ENCODE measurements at places on chromosomes 16 and 17.
A peak's percentile ranks its signal among the peaks of the same experiment; 100 is the strongest.

DNA sequence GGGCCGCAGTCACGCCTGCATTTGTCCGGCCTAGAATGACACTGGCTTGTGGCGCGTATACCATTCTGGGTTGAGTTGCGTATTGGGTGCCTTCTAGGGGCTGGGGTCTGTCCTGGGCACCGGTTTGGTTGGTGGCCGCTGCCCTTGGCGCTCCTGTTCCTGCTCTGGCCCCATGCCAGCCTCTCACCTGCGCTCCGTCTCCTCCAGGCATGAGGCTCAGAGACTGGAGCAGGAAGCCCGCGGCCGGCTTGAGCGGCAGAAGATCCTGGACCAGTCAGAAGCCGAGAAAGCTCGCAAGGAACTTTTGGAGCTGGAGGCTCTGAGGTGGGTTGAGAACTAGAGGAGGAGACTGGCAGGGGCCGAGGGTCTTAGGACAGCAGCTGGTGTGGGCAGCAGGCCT, 17.4 kb downstream of the CDIPT start:
- no peak for DNase-seq

DNA sequence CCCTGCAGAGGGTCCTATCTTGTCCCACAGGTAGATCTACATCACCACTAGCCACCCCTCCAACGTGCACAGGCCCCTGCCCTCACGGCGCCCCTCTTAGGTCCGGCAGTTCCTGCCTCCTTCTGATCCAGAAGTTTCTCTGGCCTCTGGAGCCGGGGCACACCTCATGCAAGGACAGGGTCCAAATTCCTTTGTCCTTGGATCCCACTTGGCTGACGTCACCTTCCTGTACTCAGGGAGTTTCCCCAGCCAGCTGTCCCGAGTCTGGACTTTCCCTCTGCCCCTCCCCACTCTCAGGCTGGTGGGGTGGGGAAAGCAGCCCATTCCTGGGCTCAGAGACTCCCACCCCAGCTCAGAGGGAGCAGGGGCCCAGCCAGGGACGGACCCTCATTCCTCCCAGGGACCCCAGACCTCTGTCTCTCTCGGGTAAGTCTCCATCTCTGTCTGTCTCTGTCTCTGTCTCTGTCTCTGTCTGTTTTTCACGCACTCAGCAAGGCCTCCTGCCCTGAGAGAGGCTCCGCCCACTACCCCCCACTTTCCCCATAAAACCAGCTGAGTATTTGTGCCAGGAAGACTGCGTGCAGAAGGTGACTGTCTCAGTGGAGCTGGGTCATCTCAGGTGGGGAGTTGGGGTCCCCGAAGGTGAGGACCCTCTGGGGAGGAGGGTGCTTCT, at the start of gene IL32:
IL32 (plus strand) TSS at position 572 of the 673 bp plus-strand sequence. CDS start 172 bp downstream, outside the sequence.
- peak; percentile 69 for DNase-seq

DNA sequence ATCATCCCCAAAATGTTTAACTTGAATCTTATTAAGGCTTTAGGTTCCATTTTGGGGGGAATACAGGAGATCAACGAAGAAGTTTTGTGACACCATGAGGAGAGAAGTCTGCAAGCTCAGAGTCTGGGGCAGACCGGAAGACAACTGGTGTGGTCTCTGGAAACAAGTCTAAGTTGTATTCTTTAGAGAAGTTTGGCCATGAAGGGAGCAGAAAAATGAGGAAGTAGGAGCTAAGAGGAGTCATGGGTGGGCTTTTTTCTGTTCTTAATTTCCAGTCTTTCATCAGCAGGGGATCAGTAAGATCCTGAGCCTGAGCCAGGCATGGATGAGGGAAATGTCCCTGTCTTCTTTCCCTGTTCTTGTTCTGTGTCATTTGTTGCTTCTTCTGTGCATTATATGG, 35.8 kb upstream of the NF1 start:
- DNase-seq = no peak

DNA sequence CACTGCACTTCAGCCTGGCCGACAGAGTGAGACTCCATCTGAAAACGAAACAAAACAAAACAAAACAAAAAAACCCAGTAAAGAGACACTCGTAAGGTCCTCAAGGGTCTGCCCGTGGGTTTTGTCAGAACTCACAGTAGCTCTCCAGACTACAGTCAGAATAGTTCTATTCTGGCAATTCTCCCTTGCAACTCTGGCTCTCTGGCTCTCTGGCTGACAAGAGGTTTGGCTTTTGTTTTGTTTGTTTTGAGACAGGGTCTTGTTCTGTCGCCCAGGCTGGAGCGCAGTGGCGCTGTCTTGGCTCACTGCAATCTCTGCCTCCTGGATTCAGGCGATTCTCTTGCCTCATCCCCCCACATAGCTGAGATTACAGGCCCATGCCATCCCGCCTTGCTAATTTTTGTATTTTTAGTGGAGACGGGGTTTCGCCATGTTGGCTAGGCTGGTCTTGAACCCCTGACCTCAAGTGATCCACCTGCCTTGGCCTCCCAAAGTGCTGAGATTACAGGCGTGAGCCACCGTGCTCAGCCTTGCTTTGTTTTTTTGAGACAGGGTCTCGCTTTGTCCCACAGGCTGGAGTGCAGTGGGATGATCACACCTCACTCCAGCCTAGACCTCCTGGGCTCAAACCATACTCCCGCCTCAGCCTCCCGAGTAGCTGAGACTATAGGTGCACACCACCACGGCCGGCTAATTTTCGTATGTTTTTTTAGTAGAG, 20.5 kb upstream of the CHP2 start:
- no peak for DNase-seq

GRCh38 chr16:67270931-67271338, 8.4 kb upstream of the PLEKHG4 start:
- no peak for DNase-seq

DNA sequence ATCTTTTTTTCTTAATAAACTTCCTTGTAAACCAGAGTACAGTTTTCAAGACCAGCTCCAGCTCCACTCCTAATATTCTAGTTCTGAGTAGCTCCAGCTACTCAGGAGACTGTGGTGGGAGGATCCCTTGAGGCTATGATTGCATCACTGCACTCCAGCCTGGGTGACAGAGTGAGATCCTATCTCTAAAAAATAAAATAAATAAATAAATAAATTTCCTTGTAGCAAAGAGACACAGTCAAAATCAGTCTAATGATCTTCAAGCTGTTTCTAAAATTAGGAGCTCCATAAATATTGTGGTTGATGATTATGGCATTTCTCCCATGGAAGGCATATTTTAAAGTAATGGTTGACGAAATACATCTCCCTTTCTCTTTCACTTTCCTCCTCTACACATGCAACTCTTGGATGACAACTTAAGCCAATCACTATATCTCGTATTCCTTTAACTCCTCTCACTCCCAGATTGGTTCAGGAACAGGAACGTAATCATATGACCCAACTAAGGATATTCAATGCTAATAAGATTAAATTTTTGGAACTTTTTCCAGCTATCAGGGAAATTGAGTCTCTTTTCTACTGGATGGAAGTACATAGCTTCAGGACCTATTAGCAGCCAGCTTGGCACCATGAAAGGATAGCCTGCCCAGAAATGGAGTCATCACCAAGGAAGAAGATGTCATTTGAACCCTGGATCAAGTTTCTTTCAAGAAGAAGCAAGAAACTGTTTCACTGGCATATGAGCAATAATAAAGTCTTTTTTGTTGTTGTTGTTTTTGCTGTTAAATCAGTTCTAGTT, 42.1 kb upstream of the TAOK1 start:
- DNase-seq = peak; percentile 44

GRCh38 chr16:87371261-87371866, 12.2 kb downstream of the FBXO31 start:
- DNase-seq = no peak

GRCh38 chr16:426906-427249, 1.4 kb downstream of the RAB11FIP3 start:
- DNase-seq = no peak

DNA sequence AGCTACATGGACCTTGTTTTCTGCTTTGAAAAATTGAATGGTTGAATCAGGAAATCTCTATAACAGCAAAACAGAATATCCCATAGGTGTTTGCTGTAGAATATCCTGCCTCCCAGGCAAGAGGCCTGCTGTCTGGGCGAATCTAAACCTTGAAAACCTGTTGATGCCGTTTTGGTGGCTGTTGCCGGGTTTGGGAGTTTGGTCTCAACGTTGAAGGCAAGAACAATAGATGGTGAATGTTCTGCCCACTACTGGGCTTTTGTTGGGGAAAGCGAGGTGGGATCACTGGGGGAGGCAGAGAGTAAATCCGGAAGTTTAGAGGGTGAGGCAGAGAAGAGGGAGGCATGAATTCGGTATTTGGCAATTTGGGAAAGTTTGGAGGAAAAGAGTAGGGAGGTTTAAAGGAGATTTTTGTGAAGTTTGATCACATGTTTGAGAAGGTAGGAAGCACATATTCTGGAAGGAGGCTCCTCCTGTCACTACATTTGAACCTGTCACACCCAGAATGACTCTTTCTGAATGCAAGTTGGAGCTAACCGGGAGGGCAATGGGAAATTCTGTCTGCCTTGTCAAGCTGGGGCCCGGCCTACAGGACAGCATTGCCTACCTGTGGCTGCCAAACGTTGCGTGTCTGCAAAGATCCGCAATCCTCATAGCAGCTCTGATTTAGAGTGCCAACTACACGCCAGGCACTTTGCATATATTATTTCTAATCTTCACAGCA, 46.5 kb downstream of the GPRC5B start:
- DNase-seq = no peak

GRCh38 chr16:55115506-55115905, 184.8 kb downstream of the IRX5 start:
- DNase-seq = no peak

DNA sequence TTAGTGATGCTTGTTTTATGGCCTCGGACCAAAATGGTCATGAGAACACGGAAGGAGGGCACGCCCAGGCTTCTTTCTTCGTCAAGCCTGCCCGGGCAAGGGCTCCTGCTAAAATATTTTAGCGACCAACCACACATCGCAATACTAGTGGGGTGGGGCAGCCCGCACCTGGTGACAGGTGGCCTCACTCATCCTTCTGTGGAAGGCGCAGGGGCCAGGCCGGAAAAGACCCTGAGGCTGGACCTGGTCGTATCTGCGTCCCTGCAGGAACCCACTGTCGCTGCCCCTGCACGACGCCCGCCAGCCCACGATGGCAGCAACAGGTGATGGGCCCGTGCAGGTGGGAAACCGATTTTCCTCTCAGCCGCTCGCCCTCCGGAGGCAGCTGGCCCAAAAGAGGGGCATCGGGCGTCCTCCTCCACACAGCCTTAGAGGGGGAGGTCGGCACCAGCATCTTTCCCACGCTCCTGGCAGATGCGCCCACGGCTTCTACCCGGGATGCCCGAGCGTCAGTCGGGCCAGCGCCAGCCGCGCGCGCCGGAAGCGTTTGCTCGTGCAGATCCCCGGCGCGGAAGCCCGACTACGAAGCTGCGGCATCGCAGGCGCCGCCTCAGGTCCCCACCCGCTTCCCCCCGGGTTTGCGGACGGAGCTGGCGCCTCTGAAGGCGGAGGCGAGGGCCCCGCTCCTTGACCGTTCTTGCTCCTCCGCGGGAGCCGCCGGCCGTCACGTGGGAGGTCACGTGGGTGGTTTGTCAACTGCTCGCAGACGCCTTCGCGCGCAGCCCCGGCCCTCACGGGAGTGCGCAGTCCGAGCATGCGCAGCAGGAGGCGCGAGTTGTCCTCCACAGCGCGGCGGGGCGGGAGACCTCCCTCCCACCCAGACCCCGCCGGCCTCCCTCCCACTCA, 22.8 kb upstream of the FOXK2 start:
- DNase-seq = peak; percentile 96

GRCh38 chr16:19718624-19718965, 524 bp downstream of the IQCK start:
- DNase-seq = no peak

GRCh38 chr16:84816023-84816422, 3.8 kb upstream of the CRISPLD2 start:
- no peak for DNase-seq

DNA sequence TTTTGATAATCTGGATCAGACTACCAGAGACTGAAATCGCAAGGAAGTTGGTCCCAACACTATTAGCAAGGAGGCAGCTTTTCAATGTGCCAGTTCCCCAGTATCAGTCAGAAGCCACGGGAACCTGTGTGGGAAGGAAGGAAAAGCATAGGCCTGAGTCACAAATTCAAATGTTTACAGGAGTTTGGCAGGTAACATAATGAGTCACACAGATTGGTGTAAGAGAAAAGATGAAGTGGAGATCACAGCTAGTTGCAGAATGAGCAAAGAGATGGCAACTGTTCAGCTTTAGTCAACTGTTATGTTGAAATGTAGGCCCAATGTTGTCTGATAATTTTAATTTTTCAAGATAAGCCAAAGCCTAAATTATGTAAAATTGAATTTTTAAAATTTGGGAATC, 28.1 kb upstream of the ITGA2B start:
- DNase-seq = peak; percentile 24

DNA sequence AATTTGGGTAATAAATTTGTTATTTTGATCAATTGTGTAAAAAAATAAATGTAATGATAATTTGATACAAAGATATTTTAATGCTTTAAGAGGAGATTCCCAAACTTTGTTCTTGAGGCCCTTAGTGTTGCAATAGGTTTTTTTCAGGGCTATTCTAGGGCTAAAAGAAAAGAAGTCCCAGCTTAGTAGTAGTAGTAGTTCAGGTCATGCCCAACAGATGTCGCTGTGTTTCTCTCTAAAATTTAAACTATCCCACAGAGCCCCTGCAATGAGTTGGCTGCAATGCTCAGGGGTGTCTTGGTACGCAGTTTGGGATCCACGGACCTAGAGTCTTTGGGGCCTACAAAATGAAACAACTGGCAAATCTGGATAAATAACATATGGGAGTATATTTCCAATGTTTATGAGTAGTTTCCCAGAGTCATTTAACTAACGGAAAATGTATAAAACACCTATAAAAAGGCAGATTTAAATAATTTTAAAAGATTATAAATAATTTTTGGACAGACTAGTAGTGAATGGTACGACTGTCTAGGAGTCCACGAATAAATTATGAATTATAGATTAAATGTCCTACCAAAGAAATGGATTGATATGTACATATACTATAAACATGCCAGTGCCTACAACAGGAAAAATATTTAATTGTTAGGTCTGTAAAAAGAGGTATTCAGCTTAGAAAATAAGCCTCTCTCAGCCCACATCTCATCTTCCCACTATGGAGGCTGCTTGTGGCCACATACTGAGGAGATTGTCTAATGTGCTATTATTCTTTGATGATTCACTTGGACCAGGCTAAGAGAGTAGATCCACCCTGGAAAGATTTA, 228.5 kb upstream of the PMFBP1 start:
- DNase-seq = peak; percentile 18

DNA sequence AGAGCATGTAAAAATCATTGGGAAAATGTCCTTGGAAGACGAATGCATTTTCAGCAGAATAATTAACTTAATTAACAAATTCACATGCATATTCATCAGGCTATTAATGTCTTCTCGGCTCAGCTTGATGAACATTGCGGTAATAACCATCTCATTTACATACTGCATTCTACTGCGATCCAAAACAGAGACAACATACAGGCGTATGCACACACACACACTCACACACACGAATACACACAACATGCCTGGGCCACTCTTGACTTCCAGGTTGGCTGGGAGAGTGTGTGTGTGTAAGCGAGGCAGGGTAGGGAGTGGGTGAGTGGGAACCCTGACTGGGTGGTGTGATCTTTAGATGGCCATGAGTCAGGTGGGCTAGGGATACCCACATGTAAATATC, 44.7 kb downstream of the NEUROD2 start:
- no peak for DNase-seq

DNA sequence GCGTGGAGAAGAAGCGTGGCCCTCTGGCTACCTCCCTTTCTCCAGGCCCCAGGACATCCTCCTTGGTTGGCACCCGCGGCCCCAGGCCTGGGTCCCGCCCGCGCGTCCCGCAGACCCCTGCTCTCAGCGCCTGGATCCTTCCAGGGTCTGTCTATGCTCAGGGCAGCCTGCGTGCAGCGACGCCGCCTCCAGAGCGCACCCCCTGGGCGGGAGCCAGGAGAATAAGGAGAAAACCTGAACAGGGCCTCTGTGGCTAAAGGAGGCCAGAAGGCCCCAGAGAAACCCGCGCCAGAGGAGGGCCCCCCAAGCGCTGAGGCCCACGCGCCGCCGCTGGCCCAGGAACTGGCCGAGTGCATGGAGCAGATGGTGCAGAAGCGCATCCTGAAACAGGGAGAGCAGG, 40.4 kb upstream of the DNAJA2 start:
- no peak for DNase-seq
